ENCODE measurements at places on chromosomes 6 and 20.

DNA sequence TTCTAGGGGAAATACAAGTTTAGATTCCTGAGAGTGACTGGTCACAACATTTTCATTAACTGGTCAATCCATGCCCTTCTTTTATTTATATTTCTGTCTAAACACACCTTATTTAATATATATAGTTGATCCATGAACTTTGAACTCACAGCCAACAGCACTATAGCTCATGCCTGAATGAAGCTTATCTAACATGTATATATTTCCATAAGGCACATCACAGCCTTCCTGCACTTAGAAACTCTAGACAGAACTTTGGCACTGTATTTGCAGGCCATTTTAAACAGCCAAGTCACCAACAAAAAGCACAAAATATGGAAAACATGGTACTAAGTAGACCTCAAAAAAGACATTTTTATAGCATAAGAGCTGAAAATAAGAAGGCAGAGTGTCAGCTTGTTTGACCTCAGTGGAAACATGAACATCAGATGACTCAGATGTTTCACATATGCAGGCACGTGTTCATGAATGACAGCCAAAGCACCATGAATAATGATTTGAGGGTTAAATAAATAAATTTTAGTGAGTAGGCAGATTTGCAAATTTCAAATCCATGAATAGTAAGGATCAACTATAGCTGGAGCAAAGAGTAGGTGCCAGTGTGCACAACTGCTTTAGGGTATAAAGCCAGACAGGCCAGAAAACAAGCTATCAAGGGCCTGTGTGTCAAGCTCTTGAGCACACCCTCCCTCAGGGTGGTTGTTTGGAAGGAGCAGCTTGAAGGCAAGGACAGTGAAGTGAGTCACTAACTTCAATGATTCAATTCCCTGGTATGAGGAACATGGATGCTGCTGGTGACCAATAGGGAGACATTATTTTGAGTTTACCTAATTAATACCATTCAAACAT, 88.9 kb upstream of the NT5E start:
- DNase-seq = no peak

GRCh38 chr20:9551808-9552550, 37.6 kb downstream of the LAMP5 start:
- DNase-seq = no peak

DNA sequence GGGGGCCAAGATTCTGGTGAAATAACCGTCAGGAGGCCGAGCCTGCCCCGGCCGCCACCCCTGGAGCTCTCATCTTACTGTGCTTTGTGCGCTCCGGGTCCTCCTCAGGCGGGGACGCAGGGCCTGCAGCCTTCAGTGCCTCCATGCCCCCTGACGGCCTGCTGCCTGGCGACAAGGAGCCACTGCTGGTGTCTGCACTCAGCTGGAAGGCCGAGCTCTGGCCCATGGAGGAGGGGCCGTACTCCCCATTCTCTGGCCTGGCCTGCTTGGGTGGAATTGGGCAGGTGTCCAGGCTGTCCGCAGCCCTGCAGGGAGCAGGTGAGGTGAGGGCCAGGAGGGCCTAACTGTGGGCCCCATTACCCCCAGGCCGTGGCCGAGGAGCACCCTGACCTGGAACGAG, 5.3 kb downstream of the ZNF512B start:
- DNase-seq = no peak

- no peak for DNase-seq
Observed at GRCh38 chr20:18553746-18554145, 13.5 kb upstream of the SMIM26 start.

DNA sequence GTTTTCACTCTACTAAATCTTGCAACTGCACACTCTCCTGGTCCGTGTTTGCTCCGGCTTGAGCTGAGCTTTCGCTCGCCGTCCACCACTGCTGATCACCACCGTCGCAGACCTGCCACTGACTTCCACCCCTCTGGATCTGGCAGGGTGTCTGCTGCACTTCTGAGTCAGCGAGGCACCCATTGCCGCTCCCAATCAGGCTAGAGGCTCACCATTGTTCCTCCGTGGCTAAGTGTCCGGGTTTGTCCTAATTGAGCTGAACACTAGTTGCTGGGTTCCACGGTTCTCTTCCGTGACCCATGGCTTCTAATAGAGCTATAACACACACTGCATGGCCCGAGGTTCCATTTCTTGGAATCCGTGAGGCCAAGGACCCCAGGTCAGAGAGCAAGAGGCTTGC, 98.6 kb upstream of the GPR6 start:
- no peak for DNase-seq

DNA sequence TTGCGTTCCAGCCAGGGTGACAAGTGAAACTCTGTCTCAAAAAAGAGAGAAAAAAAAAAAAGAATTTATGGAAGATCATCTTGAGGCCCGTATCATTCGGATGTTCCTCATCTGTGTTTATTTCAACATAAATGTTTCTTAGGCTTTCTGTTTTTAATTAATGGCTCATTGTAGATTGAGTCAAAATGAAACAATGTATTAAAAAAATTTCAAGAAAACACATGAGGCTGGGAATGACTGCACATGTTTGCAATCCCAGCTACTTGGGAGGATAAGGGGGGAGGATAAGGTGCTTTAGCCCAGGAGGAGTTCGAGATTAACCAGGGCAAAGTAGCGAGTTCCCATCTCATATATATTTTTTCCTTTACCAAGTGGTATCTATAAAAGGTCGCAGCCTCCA, 47.3 kb downstream of the ITCH start:
- DNase-seq = no peak

DNA sequence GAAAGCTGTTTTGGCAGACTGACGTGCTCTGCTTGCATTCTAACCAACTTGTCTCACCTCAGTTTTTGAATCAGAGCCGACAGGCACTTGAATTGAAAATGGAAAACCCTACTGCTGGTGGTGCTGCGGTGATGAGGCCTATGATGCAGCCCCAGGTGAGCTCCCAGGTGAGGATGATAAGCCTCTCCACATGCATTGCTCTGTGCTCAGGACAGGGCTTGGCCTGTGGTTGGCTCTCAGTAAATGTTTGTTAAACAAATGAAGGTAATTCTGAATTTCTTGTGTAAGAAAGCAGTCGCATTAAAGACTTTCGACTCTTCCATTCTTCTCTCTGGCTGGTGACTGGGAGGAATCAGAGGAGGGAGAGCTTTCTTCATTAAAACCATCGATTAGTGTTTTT, 136.3 kb downstream of the SULF2 start:
- DNase-seq = no peak

DNA sequence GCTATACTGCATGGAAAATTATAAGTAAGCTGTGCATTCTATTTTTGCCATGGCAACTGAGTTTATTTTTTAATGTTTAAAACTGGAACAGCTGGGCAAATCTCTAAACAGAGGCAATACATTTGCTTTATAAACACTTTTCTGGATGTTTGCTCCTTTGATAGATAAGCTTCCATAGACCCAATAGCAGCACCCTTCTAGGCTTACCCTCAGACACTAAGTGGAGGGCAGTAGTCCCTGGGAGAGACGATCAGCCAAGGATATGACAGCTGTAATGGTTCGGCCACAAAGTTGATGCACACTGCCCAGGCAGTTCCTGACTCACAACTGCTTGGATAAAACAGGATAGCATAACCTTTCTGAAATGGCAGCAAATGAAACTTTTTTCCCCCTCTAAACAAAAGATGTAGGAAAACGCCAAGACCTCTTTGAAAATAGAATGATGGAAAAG, 8.5 kb upstream of the MRPS10 start:
- DNase-seq = no peak

DNA sequence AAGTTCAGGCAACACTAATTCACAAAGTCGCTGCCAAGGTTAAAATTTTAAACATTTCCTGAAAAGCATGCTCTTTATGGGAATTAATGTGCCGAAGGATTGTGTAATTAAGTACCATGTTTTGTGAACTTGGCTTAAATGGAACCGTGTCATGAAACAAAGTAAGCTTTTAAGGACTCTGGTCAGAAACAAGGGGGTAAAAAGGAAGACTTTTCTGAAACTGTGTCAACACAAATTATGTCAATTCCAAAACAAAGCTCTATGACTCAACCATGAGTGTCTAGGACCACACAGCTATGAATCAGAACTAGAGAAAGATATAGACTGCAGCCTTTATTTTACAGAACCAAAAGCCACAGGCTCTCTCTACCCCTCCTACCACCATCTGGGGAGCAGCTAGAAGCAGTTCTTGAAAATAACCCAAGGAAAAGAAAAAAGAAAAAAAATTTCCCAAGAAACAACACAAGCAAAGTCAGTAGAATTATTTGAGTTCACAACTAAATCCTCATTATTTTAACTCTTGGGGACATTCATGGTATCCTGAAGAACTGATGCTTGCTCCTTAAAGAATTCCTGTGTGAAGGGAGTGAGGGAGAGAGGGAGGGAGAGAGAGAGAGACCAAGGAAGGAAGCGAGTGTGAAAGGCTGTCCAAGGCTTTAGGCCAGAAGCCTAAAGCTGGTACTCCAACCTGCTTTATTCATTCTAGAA, 81.9 kb downstream of the ZMYND8 start:
- DNase-seq = no peak

- DNase-seq = no peak
Observed at GRCh38 chr20:41085606-41086005, 51.7 kb upstream of the PLCG1 start.

DNA sequence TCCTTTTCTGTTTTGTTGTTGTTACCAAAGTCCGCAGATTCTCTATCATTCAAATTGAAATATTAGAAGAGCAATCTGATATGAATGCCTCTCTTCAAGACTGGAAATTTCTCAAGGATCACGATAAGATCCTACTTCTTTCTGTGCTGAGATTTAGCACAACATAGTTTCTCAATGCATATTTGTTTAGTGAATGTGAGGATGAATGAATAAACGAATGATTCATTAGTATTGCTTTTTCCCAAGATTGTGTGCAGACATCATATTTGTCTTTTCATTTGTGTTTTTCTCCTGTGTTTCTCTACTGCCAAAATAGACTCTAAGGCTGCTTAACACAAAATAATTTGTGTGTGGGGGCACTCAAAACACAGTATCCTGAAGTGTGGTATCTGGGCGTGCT, 862.7 kb upstream of the MAP3K7 start:
- no peak for DNase-seq

GRCh38 chr6:136160250-136160649, 89.9 kb downstream of the MTFR2 start:
- DNase-seq = no peak

DNA sequence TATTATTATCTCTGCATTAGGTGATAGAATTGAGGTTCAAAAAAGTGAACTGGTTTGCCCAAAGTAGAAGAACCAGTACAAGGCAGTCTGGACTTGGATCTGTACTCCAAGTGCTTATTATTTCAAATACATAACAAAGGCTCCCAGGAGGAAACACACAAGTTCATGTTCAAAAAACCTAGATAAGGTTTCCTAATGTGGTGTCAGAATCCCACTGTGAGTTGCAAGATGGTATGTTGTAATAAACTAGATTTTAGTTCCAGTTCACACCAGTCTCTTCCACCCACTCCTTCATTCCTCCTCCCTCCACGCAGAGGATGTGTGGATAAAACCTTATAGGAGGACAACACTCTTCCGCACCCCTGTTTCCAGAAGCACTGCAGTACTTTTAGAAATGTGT, 42.8 kb downstream of the KIAA0319 start:
- DNase-seq = no peak

- no peak for DNase-seq
Observed at GRCh38 chr20:14295238-14295637, 42.2 kb downstream of the FLRT3 start.

- no peak for DNase-seq
Observed at GRCh38 chr6:36666826-36667591, 11.5 kb upstream of the CDKN1A start.

- DNase-seq = no peak
Observed at GRCh38 chr6:13038315-13038714, 290.0 kb downstream of the TBC1D7 start.

GRCh38 chr6:84521511-84521910, 242.9 kb downstream of the TBX18 start:
- no peak for DNase-seq

GRCh38 chr6:148620579-148621298, 126.1 kb upstream of the UST start:
- no peak for DNase-seq

- DNase-seq = no peak
Observed at GRCh38 chr6:33289784-33290315, 449 bp downstream of the PFDN6 start.

DNA sequence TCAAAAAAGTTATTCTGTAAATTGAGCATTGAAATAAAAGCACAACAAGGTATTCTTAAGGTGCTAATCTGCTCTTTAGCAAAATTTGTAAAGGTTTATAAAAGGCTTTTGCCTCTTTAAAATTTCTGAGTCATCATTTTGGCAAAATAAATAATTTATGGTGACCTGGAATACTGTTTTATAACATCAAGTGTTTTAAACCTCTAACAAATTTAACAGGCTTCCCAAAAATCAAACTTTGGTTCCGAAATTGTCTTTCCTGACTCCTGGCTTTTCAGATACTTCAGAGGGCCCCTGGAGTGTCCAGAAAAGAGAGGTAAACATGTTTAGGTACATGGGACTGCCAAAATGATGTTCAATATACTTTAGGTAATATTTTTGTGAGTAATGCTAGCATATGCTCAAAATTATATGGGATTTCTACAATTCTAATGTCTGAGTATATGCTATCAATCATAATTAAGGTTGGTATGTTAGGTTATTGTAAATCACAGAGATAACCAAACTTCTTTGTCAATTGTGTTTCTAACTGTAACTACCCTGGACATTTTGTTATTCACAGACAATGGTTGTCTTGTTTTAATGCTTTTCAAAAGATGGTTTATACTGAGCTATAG, 160.3 kb upstream of the OLIG3 start:
- no peak for DNase-seq

DNA sequence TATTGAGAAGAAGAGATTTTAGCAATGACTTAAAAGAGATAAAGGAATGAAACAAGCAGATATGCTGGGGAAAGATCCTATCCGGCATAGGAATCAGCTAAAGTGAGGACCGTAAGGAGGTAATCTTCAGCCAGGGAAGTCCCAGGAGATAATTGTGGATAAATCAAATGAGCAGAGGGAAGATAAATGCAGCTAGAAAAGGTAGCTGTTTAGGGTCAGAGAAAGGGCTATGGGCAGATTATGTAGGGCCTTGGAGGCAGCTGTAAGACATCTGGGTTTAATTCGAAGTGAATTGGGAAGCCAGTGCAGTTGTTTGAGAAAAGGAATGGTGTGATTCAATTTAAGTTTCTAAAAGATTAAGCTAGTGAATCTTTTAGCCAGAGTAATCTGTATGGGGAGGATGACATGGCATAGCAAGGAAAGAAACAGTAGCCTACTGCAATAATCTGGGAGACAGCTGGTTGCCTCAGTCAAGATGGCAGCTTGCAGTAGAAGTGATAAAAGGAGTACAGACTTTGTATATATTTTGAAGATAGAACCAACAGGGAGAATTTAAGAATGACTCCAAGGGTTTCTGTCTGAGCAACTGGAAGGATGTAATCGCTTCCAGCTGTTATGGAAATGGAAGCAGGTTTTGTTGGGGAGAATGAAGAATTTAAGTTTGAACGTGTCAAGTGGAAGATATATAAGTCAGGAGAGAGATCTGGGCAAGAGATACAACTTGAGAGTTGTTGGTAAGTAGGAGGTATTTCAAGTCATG, 552.3 kb upstream of the FLRT3 start:
- DNase-seq = no peak

- no peak for DNase-seq
Observed at GRCh38 chr6:129130106-129130505, 247.2 kb downstream of the LAMA2 start.

- no peak for DNase-seq
Observed at GRCh38 chr6:22112461-22112860, 184.4 kb downstream of the PRL start.
